ENCODE measurements at places on chromosomes 7 and 10.

DNA sequence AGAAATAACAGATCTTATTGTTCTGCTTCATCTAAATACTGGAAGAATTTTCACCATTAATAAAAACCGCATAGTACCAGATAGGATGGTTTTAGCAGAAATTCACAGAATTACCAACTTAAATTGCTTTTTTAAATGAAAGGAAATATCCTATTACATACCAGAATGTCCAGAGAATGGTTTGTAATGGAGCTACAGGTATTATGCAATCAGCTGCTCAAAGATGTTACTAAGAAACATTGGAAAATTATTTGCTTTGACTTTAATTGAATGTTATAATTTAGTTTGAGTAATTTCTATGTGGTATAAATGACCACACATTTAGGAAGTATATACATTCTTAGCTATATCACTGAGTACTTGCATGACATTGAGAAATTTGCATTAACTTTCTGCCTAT lies 338.3 kb downstream of the ETV1 start:
- DNase-seq: no peak

DNA sequence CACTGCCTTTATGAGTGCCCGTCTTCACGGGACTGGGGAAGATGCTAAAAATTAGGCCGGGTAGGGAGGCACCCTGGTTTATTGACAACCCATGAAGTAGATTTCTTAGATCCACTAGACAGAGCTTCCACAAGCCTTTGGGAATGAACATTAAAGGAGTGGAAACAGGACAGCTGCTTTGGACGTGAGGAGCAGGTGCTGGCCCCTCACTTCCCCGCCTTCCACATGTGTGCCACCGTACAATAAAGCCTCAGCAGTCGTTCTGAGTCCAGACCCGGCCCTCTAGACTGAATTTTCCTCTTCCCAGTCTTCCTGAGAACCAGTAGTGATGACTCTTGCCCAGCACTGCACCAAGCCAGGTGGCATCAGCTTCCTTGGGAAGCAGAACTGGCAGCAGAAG lies 282.4 kb downstream of the CELF2 start:
- DNase-seq: no peak

GRCh38 chr10:110845756-110846620 lies 25.7 kb upstream of the PDCD4 start:
- no peak for DNase-seq

DNA sequence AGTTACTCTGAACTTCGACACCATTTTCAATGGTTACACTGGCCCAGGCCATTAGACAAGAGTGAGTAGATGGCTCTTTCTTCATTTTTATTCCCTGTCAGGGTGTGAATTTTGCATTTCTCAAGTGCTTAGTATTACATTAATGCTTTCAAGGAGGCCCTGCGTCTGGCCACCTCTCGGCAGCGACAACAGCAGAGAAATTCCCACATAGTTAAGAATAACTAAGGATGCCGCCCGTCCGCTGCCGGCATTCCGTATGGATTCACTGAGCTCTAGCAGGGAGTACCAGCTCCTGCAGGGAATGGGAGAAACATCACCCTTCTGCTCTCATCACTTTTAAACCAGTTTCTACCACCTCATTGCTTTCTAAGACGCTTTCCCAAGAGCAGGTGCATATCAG lies 153.6 kb downstream of the TCERG1L start:
- no peak for DNase-seq

DNA sequence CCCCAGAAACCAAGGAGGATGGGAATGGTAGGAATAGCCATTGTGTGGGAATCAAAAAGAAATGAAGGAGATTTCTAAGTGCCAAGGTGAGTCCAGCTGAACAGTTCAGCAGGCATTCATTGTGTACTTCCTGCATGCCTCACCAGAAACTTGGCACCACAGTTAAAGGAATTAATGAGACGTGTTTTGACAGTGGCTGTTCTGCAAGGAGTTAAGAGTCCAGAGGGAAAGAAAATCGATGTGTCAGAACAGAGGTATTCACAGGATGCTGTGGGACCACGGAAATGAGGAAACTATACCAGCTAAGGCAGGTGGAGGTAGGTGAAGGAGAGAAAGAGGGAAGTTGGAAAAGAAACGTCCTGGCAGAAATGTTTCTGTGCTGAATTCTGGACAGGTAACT lies 78.1 kb downstream of the PRKCQ start:
- no peak for DNase-seq

DNA sequence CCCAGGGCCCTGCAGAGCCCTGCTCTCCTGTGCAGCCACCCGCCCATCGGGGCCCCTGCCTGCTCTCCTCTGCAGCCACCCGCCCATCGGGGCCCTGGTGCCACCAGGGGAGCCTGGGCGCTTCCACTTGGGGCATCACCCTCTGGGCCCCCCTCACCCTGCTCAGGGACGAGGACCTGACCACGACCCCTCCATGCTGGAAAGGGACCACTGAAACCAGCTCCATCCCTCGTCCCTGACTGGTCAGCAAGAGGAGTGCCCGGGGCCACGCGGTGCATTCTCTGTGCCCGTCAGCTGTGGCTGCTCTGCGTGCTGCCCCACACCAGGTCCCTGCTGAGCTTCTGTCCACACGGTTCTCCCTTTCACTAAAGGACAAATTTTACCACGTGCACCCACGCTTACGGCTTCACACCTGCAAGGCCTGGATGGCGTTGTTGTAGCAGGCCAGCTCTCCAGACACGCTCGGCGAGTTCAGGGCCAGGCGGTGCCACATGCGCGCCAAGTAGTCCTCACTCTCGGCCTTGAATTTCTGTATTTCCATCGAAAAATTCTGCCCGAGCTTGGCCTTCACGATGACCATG lies 57.6 kb downstream of the CFAP46 start:
- no peak for DNase-seq

- DNase-seq: no peak
Measured at GRCh38 chr7:107582875-107583274, 2.8 kb downstream of the BCAP29 start.

- DNase-seq: no peak
Measured at GRCh38 chr10:26832960-26833359, 27.8 kb downstream of the ABI1 start.

- no peak for DNase-seq
Measured at GRCh38 chr7:23011222-23011924, 2.6 kb downstream of the HYCC1 start.

DNA sequence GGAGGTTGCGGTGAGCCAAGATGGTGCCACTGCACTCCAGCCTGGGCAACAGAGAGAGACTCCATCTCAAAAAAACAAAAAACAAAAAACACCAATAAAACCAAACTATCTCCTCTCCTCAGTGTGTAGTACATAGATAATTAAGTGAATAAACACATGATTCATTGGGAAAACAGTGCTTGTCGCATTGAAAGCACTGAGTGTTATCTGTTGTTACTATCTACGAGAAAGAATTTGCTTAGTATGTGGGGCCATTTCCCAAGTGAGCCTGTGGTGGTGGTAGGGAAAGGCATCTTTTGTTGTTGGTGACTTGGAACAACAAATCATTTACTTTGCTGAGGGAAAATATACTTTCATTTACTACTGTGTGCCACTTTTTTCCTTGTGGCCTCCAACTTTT lies 42.6 kb downstream of the RSBN1L start:
- no peak for DNase-seq

DNA sequence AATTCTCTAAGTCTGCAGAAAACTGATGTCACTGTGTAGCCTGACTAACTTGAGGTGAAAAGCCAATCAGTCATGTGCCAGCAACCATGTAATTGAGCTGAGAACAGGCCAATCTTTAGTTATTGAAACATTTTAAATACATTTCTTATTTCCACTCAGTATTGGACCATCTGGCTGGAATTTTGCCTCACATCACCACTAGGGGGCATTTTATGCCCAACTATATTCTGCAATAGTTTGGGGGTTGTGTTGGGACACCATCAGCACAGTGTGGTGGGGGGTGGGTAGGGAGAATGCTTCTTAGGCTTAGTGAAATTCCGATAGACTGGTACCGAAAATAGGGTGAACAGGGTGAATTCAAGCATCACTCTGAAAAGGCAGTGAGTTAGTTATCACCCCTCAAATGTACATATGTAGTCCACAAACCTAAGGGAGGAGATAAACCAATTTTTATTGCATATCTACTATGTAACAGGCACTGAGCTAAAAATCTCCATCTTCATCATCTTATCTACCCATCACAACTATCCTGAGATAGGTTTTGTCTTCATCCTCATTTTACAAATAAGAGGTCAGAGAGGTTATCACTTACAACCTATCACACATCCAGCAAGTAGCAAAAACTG lies 17.8 kb downstream of the NPSR1 start:
- DNase-seq: no peak

DNA sequence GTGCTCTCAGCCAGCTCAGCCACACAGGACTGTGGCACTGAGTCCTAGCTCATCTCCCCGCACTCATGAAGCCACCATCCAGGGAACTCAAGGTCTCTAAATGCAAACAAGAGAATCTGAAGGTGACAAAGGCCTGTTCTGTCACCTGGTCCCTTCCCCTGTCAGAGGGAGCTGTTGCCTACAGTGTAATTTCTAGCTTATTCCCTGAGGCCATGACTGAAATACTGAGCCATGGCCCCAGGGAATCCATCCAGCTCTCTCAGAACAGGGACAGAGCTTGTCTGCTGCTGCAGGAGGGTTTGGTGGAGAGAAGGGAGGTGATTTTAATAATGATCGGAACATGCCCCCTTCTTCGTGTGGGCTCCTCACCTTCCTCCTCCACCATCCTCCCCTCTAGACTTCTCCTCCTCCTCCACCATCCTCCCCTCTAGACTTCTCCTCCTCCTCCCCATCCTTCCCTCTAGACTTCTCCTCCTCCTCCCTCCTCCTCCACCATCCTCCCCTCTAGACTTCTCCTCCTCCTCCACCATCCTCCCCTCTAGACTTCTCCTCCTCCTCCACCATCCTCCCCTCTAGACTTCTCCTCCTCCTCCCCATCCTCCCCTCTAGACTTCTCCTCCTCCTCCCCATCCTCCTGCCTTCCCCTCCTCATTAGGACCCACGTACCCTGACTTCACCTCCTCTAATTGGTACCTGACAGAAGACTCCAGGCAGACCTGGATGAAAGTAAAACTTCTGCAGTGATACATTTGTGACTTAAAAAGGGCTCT lies 338.0 kb upstream of the MKI67 start:
- DNase-seq: no peak

GRCh38 chr10:95336702-95337101 lies 45.9 kb upstream of the PDLIM1 start:
- no peak for DNase-seq

GRCh38 chr10:95440756-95441546 lies 120.2 kb downstream of the SORBS1 start:
- no peak for DNase-seq

DNA sequence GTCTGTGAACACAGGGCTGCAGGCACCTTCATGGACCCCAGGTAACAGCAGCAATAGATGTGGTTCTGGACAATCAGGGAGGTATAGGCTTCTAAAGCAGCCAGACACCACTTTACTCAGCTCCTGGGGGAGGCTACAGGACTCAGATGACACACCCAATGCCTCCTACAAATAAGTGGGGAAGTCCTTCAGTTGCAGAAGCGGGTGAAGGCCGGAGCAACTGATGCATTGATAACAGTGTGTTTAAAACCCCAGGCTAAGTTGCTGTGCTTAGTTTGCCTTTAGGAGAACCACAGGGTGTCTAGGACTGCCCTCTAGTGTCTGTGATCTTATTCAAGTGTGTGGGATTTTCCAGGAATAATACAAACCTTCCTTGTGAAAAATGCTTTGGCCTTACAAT lies 5.9 kb upstream of the ITGA8 start:
- DNase-seq: no peak

DNA sequence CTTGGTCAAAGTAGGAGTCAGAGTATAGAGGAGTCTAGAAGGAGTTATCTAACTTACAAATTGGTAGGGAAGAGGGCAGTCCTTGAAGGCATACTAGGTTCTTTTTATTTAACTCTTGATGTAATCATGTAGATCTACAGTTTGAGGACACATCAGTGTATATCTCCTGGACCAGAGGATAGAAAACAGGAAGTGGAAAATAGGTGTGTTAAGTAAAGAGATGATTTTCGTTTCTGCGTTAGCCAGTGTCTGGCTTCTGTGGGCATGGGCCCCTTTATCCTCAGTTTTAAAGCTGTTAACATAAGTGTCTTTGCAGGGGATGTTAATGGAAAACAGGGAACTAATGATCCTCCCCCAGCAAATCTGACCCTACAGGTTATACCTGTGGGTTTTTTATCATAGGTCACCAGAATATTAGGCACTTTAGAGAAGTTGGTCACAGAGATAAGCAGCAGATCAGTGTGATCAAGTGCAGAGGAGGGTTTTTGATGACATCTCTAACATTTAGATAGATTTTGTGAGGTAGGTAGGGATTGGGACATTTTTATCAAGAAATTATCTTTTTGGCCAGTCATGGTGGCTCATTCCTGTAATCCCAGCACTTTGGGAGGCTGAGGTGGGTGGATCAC lies 58.6 kb upstream of the PRSS1 start:
- DNase-seq: no peak

DNA sequence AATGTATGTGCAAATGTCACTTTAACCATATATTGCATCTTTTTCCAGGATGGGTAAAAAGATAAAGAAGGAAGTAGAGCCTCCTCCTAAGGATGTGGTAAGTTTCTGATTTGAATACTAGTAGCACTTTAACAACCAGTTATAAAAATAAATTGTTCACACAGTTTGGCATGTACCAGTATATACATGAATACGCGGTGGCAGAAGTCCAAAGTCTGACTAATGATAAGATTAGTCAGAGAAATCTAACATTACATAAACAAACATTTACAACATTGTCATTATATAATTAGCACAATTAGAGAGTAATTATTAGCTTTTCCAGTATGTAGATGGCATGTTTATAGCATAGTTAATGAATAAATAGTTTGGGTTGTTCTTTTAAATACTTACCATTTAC lies 4.1 kb downstream of the ARMC3 start:
- no peak for DNase-seq

DNA sequence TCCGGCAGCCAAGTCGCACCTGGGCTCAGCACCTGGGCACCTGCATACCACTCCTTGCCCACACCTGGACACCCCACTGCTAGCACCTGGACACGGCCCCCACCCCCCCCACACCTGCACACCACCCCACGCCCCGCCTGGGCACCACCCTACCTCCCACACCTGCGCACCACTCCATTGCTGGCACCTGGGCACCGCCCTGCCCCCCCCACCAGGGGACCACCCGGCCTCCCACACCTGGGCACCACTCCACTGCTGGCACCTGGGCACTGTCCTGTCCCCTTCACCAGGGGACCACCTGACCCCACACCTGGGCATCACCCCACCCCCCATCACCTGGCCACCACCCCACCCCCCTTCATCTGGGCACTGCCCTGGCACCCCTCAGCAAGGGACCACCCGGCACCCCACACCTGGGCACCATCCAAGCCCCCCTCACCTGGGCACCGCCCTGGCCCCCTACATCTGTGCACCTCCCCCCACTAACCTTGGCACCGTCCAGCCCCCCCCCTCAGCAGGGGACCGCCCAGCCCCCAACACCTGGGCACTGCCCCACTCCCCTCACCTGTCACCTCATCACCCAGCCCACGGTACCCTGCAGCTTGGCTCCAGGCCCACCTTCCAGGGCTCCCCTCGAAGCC lies 33.8 kb upstream of the RNF32 start:
- no peak for DNase-seq

GRCh38 chr10:35328404-35329037 lies 7.8 kb upstream of the CCNY start:
- no peak for DNase-seq

GRCh38 chr7:132557489-132558044 lies 18.7 kb downstream of the PLXNA4 start:
- DNase-seq: no peak
